ENCODE measurements at places on chromosomes 2 and 18.
A peak's percentile ranks its signal among the peaks of the same experiment; 100 is the strongest.

- peak; percentile 21 for DNase-seq
Measured at GRCh38 chr2:26911911-26912861, 58.3 kb upstream of the MAPRE3 start.

DNA sequence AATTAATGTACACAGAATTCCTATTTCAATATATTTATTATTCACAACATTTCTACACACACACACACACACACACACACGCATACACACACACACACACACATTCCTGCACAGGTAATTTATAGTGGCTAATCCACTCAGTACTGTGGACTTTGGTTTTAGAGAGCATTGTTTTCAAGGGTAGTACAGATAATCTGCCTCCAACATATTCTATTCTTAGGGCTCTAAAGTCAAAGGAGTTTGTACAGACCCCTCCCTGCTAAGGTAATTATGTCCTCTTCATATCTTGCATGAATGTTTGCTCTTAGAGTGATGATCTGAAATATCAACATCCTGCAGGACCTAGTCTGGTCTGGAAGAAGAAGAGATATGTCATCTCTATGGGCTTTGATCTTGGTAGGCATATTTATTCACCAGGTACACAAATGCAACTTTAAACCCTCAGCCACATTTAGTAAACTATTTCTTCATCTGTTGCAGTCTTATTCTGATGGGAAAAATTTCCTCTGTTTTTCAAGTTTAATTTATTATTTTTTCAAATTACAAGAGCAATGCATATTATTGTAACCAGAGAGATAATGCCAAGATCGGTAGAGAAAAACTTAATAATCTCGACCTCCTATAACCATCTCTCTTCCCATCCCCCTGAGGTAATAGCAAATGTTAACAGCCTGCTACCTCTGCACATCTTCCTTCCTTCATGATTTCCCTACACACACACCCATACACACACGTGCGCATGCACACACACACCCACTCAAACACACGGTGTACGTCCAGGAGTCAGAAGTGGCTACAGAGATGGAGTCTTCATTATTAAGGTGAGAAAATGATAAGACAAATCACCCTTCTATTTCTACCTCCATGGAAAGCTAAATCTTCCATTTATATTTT lies 18.3 kb upstream of the POLE4 start:
- no peak for DNase-seq

DNA sequence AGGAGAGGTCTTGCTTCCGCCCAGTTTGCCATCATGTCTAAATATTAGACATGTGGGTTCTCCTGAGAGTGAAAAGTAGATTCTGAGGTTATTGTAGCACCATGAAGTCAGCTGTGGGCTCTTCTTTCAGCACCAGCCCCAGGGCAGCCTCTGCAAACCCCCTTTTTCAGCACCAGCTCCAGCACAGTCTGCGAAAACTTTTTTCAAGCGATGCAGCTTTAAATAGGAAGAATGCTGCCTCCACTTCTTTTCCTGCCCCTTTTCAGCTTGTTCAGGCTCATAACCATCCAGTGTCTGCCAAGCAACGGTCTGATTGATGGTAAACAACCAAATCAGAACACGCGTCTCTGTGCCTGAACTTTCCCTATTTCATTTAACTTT lies at the start of gene COL5A2:
COL5A2 (minus strand) TSS at position 192 of the 381 bp plus-strand sequence; CDS start at position 35, 157 bp downstream.
- DNase-seq: peak; percentile 74

GRCh38 chr18:63120620-63121019 lies 198.9 kb downstream of the BCL2 start:
- no peak for DNase-seq

DNA sequence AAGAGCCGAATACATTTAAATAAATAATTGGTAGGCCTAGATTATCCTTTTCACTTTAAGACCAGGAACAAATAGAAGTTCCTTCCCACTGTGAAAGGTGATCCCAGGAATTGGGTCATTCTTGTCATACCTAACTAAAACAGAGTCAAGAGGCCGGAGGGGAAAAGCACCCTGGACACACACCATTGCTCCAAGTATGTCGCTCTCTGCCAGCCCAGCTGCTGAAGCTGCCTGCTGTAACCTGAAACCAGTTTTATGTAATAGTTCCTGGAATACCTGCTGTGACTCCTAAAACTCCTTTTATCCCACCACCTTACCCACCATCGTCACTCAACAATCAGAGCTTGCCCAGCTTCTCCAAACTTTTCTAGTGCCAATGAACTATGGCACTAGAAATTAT lies 217.1 kb downstream of the PTPRM start:
- peak; percentile 14 for DNase-seq

DNA sequence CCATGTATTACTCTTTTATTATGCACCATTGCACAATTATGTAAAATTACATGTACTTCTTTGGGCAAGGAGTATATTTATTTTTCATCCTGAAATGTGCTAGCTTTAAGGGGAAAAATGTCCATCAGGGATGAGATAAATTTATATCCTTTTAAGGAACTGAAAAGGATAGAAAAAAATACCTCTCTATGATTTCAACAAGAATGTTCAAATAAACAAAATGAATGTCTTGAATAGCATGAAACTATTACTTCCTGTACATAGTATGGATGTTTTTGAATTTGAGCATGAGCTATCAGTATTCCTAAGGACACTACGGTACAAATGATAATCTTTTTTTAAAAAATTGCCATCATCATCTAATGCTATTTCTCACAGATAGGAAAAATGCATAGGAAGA lies 1611.9 kb upstream of the ZEB2 start:
- no peak for DNase-seq

DNA sequence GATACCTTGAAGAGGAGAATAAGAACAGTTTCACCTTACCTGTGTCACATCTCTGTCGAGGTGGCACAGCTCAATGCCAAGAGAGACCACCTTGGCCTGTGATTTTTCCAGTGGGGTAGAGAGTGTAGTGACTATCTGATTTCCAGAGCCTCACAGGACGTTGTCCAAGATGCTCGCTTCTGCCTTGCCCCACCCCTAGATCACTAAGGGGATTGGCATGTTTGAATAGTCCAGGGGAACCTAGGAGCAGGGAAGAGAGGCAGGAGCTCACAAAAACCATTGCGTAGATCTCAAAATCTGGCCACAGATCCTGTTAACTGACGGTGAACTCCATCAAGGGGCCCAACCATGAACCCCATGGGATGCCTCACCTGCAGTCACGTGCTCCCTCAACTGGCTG lies 24.2 kb downstream of the TMEM178A start:
- DNase-seq: no peak

GRCh38 chr2:73994178-73994831 lies 9.6 kb downstream of the TET3 start:
- DNase-seq: no peak

DNA sequence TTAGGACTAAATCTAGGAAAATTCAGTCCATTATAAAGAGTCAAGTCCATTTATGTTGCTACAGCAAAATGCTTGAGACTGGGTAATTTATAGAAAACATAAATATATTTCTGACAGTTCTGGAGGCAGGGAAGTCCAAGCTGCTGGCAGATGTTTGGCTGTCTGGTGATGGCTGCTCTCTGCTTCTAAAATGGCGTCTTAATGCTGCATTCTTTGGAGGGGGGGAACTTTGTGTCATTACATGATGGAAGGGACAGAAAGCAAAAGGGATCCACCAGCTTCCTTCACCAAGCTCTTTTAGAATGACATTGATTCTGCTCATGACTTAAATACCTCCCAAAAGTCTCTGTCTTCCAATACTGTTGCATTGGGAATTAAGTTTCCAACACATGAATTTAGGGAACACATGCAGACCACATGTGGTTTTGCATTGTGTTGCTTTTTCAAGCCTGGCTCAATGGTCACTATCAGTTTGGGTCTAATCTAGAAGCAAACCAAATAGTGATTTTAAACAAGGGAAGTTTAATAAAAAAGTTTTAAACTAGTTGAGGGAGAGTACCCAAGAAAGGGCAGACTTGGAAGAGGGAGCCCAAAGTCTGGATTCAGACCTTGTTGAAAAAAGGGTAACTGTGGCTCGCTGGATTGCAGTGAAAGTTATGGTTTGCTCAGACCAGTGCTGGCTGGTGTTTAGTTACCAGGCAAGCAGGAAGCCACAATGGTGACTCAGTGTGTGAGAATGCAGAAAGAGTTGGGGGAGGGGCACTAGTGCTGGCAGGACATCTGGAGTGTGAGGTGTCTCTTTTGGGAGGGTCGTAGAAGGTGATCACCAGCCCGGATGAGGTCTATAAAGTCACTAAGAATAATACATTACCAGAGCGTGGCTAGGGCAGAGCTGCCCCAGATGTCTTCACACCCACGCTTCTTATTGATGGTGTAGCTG lies 30.8 kb downstream of the C18orf54 start:
- DNase-seq: peak; percentile 90

GRCh38 chr2:64915510-64915900 lies 73.7 kb upstream of the SLC1A4 start:
- DNase-seq: no peak

GRCh38 chr2:195570329-195570728 lies 86.7 kb upstream of the SLC39A10 start:
- DNase-seq: no peak

DNA sequence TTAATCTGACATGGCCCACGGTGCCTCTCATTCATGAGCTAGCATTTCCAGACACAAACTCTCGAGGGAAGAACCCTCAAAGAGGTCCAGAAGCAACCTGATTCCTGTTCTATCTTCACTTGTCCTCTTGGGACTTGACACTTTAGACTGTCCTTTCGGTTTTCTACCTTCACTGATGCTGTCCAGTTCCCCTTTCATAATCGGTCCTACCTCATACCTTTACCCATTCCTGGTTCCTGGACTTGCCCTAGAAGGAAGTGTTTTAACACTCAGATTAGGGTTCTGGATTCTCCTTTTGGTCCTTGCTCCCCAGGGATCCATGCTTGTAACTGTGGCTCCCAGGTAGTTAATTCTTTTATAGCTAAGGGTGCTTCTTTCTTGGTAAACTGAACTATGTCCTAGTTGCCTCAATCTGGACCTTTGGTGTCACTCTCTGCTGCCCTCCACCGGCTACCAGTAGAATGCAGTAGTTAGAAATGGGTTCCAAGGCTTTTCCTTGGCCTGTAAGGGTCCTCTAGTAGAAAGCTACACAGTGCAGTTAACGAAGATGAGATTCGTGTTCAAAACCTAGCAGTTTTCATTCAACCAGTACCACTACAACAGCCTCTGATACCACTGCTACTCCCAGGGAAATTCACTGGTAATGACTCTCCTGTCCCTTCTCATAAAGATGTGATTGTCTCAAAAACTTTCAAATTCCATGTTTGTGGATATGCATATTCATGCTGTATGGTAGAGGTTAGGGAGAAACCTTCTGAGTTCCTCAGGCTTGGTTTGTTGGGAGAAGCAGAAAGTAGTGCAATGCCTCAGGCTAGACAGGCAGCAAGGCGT lies 178.1 kb upstream of the CYP26B1 start:
- peak; percentile 27 for DNase-seq

DNA sequence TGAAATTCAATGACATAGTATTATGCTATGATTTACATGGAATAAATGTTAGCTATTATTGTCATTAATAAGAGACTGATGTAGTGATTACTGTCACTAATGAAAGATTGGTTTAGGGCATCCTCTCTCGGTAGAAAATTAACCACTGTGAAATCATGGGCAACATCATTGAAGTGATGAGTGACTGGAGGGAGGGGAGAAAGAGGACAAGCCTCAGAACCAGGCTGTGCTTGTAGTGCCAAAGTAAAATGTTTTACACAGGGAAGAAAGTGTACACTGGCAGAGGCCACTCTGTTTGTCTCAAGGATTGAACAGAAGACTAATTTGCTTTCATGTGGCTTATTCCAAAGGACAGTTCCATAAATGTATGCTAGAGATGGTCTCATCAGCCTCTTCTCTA lies 456.2 kb upstream of the TCF4 start:
- DNase-seq: no peak

DNA sequence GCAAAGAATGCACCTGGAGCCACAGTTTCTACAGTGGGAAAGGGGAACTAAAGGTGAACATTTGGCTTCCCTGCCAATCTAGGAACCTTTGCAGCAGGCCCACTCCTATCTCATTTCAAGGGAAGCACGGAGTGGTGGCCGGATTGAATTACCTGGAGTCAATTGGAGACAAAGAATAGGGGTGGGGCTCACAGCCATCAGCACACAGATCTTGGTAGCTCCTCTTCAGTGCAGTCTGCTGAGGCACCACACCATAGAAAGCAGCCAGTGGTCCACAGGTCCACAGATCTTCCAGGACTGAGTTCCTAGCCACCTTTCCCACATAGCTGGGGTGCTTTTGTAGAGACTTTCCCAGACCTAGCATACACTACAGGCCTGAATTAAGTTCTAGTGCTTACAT lies 43.5 kb upstream of the NXPH2 start:
- no peak for DNase-seq

GRCh38 chr18:58216071-58216481 lies 172.1 kb downstream of the NEDD4L start:
- peak; percentile 21 for DNase-seq

GRCh38 chr2:1721706-1722646 lies 22.3 kb downstream of the PXDN start:
- no peak for DNase-seq

DNA sequence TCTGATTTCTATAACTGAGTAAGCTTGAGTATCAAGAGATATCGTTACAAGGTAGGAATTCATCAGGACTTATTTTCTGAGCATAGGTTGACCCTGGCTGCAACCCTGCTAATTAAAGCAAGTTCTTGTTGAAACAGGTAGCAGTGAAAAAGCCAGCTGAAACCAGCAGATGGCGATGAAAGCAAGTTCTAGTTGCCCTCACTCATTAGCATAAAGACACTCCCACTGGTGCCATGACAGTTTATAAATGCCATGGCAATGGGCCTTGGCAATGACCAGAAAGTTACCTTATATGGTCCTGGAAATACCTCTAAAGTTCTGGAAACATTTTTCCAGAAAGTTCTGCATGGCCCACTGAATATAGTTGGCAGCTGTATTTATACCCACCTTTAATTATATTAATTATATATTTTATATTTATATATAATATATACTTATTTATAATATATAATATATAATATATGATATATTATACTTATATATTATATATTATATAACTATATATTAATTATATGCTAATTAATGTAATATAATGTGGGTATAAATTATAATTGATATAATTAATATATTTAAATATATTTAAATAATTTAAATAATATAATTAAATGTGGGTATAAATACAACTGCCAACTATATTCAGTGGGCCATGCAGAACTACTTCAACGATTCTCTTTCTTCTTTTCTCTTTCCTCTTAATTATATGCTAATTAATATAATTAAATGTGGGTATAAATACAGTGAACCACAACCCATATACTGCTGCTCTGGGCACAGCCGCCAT lies 188.0 kb downstream of the CDH7 start:
- peak; percentile 90 for DNase-seq

DNA sequence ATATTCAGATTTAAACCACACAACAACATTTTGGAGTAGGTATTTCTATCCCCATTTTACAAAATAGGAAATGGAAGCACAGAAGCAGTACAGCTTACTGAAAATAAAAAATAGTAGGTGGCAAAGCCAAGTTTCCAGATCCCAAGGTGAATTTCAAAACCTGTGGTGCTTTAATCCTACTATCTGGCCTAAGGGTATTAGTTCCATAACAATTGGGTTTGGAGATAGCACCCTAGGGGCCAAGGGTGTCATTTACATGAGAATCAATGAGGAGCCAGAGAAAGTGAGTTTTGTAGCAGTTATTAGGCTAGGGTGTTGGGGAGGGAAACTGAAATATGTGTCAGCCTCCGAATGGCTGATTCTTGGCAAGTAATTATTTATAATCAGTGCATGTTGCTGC lies 24.9 kb downstream of the OSBPL6 start:
- no peak for DNase-seq

GRCh38 chr2:234331566-234331965 lies 165.3 kb downstream of the ARL4C start:
- no peak for DNase-seq
